Dorsolateral prefrontal cortex (tissue), 122 donors: ENCODE measurements at places on chromosomes 3 and 15.

DNA sequence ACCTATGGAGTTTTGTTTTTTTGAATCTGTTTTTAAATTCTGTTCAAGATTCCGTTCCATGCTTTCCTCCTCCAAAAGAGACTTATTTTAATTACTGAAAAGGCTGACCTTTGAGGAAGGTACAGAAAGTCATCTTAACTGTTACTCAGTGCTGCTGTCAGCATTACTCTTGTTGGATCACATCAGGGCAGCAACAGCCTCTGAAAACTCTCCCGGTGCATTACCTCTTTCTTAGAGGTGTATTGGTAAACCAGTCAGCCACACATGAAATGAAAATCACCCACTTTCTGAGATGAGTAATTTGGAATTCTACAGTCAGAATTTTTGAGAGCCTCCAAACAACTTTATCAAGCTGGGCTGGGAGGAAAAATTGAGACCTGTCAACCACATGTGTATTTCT lies 88.5 kb upstream of the LIMD1 start:
- DNase-seq: no peak

GRCh38 chr3:355622-356021 lies 159.1 kb downstream of the CHL1 start:
- DNase-seq: no peak

GRCh38 chr15:57614241-57614640 lies 22.5 kb downstream of the MYZAP start:
- DNase-seq: no peak

- DNase-seq: no peak
These were observed 929 bp upstream of the MTMR10 start for GRCh38 chr15:30992249-30992864.

DNA sequence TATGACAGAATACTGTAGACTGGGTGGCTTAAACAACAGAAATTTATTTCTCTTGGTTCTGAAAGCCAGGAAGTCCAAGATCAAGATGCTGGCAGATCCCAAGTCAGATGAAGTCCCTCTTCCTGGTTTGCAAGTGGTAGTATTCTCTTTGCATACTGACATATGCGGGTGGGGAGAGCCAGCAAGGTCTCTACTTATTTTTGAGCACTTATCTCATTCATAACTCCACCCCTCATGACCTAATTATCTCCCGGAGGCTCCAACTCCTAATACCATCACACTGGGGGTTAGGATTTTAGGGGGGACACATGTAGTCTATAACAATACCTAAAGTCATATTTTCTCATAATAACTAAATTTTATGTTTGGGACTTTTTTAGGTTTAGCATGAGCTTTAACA lies 65.3 kb downstream of the BLM start:
- no peak for DNase-seq
